ENCODE measurements at places on chromosomes 11 and 22.
A peak's percentile ranks its signal among the peaks of the same experiment; 100 is the strongest.

GRCh38 chr11:3002351-3002861 is 10.3 kb upstream of the NAP1L4 start:
- no peak for DNase-seq

DNA sequence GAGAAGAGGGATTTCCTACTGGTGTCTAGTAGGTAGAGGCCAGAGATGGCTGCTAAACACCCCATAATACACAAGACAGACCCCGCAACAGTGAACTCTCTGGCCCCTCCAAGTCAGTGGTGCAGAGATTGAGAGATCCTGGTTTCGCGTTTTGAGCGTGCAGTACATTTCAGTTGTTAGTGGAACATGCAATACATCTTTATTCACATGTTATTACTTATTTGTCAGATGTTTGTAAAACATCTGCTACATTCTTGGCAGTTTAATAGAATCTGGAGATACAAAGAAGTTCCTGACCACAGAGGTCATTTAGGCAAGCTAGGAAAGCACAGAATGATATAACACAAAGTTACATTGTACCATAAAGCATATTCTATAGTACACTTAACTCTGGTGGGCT is 41.5 kb downstream of the ST3GAL4 start:
- DNase-seq, result no peak

DNA sequence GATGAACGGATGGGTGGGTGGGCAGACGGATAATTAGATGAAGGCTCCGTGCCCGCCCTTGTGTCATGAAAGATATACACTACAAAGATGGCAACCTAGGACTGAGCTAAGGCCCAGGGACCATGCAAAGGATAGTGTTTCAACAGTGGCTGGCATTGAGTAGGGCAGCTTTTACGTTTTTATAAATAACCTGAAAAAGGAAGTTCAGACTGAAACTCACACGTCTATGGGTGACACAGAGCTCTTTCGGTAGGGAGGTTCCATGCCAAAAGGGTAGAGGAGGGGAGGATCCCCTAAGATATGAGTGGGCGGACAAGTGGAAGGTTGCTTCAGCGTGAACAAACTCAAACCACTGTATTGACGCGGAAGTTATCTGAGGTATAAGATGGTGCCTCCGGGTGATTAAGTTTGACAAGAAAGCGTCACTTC is 90.5 kb downstream of the UBASH3B start:
- DNase-seq, result peak; percentile 56

DNA sequence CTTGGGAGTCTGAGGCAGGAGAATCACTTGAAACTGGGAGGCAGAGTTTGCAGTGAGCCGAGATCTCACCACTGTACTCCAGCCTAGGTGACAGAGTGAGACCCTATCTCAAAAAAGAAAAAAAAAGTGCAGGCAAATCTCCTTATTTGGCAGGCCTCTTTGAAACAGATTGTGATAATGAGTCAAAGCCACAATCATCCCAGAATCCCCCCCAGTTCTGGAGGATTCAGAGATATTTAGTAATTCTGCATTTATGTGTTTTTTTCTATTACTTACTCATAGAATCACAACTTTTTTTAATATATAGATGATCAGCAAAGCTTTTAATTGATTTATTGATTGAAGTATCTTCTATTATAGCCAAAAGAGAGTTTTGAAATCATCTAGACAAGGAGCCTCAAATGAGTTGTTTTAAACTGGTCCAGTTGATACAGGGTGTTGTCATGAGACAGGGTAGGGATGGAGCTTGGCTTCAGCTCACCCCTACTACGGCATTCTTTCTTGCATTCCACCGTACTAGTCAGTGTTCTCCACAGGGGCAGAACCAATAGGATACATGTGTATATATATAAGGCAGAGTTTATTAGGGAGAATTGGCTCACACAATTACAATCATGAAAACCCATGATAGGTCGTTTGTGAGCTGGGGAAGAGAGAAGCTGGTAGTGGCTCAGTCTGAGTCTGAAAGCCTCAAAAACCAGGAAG is 39.3 kb upstream of the SORL1 start:
- DNase-seq, result no peak

GRCh38 chr11:12963792-12964536 is 45.2 kb upstream of the RASSF10 start:
- peak; percentile 77 for DNase-seq

DNA sequence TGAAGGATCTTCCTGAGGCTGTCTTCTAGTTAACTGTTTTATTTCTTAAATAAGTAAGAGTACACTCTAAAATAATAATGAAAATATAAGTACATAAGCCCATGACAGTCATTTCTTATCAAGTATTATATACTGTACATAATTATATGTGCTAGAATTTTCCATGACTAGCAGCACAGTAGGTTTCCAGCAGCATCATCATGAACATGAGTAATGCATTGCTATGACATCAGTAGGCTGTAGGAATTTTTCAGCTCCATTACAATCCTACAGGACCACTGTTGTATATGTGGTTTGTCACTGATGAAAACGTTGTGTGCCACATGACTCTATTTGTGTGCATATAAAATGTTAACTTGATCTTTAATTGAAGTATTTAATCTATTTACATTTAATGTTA is 22.0 kb downstream of the ZNF202 start:
- no peak for DNase-seq

GRCh38 chr11:10439351-10439750 is 15.7 kb upstream of the AMPD3 start:
- no peak for DNase-seq

DNA sequence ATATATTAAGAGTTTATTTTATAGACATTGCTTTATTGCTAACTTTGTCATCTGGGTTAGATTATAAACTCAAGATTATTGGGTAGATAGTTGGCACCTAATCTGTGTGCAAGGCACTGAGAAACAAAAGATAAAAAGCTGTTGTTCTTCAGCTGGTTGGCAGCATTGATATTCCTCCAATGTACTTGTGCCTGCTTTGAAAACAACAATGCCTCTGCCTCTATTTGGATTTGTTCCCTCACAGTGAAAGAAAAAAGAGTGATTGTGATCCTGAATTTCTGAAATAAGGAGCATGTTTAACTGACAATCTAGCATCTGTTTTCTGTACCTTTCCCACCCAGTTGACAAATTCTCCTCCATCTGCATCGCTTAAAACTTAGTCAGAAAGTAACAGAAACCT is 98.3 kb downstream of the TYR start:
- DNase-seq, result no peak

- no peak for DNase-seq
These were observed 137.7 kb upstream of the BLID start for GRCh38 chr11:122253589-122254231.

- DNase-seq, result no peak
These were observed 796.6 kb downstream of the TBC1D22A start for GRCh38 chr22:47558828-47559700.

DNA sequence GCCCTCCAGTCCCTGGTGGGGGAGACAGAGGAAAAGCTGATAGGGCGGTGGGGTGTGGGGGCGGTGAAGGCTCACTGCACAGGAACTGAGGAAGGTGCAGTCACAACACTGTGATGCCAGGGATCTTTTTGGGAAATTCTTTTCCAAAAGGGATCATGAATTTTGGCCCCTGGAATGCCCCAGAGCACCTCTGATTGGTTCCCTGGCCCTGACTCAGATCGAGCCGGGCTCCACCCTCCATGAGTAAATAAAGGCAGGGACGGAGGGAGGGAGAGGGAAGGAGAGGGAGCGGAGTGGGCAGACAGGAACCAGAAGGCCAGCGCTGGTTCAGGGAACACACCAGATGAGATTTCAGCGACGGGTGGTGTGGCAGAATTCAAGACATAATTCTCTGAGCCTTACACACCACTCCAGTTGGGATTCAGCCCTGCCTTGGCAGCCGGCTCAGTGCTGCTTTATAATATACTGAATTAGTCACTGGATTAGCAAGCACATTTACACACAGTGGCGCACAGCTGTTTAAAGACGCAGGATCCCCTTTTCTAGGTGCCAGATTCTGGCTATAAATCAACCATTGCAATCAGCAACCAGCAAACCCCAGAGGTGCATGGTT is 80.3 kb downstream of the ETS1 start:
- DNase-seq, result no peak

DNA sequence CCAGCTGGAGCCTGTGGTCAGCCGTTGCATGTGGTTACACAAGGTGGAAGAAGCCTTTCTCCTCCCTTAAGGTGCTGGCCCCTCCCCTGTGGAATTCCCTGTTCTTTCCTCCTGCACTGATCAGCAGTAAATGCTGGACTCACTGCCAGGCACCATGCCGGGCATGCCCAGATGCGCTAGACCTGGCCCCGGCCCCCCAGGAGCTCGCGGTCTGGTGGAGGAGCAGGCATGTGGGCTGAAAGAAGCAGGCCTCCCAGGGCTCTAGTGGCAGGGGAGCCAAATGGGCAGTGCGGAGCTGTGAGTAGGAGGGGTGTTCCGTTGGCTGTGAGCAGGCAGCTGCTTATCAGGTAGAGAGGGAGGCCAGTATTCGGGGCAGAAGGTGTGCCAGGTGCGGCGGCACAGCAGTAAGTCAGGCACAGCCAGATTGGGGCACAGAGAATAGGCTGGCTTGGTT is 10.2 kb downstream of the DGKZ start:
- DNase-seq, result no peak
